Astrocyte (in vitro differentiated cells and primary cell): ENCODE measurements at places on chromosomes 7 and 10. TPM values are rescaled to one million over a fixed set of nuclear protein-coding genes. Genes with fewer than 3 reads are reported as not detected.

Gene FAM221A
- 2.5 and 3.0 TPM in 2 replicates for total RNA-seq

GRCh38 chr7:145718129-145718528 is 398.5 kb upstream of the CNTNAP2 start:
- no peak for DNase-seq

DNA sequence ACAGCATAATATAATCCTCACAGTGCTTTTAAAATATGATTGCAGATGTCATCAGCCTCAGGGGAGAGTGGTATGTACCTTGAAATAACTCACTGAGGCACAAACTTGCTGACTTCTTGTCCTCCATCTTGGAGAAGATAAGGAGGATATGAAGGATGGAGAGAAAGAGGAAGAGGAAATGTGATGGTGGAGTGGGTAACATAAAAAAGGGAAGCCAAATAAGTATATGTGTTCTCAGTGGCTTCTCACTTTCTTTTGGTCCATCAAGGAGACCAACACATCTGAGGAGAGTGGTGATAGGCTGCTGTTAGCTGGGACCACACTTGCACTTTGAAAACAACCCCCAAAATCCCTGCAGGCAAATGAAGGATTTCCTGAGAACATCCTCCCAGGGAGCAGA is 21.6 kb upstream of the ZNF37A start:
- DNase-seq = no peak

DNA sequence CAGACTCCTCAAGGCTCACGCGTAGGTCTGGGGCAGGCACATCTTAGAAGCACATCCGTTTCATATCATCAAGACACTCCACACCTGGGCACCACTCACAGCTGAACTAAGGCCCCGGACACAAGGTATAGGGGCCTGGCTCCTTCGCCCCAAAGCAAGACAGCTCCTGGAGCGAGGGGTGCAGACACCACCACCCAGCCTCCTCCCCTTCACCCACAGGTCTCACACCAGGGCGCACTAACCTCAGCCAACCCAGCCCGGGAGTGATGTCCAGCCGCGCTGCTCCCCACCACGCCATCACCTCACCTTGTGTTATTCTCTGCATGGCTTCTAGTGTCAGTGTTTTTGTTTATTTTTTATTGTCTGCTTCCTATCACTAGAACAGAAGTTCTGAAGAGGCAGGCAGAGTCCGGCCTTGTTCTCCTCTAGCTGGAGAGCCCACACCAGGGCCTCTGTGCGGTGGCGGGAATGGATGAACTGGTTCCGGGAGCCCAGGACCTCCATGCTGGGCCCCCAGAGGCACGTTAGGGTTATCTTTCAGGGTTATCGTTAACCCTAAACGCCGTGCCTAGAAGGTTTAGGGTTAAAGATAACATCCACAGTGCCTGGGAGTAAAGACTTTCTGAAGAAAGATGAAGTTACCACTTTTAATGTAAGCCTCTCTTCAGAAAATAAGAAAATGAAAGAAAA is 21.8 kb downstream of the BRI3 start:
- DNase-seq = no peak

- DNase-seq = no peak
Observed at GRCh38 chr7:732556-732955, 5.5 kb upstream of the PRKAR1B start.

DNA sequence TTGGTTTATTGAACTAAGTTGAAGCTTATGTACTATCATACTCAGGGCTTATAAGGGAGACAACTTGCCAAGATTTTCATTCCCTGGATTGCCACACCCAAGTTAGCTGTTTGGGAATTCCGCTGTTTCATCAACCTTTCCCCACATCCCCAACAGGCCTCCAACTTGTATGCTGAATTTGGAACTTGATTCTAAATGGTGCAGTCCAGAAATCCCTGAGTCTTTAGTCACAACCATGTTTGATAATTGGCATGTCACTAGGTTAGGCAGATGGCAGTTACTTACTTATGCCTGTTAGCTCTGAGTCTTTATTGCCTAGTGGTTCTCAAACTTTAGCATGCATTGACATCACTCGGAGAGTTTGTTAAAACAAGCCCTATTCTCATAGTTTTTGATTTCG is 135.4 kb upstream of the PRPS1L1 start:
- DNase-seq = no peak

DNA sequence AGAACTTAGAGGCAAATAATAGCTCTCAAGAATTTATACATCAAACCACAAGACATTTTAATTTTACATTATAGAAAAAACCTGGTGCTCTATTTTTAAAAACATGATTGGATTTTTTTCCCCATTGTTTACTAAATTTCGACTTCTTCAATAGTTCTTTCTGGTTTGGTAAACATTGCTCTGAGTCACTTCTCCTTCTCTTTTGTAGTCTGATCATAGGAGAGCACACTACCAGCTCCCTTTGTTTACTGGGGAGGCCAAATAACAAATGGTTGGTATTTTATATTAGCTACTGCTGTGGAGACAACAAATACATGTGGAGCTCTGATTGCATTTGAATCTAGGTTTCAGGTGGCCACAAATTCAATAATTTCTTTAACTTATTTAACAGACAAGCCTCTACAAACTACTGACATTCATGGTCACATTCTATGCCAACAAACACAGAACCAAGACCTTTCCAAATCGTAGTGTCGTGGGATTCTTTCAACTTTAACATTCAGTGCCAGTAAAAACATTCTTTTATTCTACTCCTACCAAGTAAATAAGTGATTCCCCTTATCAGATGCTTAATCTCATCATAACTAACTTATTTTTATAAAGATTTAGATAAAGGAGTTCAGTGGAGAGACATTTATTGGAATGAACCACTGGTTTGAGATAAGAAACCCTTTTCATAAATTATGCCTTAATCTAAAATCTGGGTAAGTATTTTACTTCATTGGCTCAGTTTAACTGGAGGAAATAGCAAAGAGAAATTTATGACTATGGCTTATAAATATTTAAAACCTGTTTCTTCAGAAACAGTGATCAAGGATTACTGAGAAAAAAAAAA is 17.7 kb upstream of the FXYD4 start:
- peak; percentile 63 for DNase-seq

DNA sequence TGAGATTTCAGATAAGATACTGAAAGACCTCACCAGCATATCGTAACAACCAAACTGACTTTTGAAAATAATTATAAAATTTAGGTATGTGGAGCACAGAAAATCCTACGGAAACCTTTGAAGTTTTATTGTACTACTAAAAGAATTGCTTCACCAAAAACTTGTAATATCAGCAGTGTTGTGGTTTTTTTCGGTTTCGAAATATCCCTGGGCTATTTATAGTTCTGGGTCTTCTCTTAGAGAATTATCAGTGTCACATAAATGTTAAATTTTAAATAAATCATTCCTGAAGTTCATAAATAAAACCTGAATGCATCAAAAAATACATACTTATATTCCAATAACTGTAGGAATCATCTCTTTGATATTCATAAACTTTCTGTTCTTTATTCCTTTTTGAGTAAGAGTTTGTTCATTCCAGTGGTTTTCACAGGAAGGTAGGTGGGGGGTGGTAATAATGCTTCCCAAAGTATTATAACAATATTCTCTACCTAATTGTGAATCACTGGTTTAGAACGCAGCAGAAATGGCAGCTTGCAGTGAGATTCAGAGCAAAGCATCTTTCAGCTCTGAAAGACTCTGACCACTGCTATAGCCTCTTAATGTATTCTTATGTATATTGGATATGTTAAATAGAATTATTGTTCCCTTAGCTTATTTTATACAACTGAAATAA is 60.2 kb downstream of the ZNF277 start:
- DNase-seq = peak; percentile 55

- no peak for DNase-seq
Observed at GRCh38 chr7:123151443-123151842, 48.3 kb downstream of the SLC13A1 start.

GRCh38 chr7:98731651-98732050 is 114.6 kb downstream of the NPTX2 start:
- no peak for DNase-seq

DNA sequence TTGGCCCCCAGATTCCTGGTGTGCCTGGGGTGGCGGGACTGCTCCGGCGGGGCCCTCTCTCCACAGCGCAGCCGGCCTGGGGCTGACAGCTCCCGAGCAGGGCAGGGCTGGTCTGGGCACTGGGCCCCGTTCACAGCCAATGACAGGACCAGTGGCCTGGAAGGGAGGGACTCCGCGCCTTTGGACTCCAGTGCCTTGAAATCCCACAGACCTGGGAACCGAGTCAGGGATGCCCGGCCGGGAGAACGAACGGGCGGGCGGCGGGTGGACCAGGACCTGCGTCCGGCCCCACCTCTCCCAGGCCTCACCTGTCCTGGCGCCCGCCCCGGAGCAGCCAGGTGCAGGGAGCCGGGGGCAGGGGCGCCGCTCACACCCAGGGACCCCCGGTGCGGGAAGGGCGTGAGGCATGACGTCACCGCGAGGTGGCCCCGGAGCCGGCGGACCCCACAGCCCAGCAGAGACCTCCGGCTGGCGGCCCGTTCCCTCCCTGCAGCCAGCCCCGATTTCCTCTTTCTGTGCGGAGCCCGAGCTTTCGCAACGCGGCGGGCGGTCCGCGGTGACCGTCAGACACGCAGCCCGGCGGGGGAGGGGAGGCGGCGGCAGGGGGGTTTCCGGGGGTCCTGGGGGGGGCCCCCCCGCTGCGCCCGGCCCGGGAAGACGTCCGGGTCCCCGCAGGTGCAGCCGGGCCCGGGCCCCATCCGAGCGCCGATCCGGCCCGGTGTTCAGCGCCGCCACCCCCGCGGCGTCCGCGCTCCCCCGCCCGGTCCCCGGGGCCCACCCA is 743 bp downstream of the ADAP1 start:
- DNase-seq = peak; percentile 29

GRCh38 chr7:43199371-43200160 is 87.1 kb downstream of the HECW1 start:
- DNase-seq = no peak

DNA sequence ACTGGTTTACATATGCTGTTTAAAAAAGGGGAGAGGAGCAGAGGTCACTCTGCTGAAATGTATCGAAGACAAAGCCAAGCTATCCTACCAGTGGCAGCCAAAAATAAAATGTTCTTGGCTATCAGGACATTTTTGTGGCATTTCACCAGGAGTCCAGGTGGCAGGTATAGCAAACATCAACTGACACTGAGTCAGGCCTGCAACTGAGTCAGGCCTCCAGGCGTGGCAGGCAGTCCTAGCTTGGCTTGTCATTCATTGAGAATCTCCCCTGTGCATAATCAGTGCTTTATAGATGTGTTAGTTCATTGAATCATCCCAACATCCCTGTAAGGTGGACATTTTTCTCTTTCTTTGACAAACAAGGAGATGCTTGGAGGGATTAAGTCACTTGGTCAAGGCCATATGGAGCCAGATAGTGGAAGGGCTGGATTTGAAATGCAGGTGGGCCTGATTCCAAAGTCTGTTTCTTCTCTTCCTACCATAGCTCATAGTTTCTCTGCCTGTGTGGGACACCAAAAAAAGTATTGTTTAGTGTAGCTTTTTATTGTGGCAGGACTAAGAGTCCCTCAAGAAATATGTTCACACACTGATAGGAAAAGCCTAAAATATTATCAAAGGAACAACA is 4.3 kb downstream of the DYNC1I1 start:
- DNase-seq = no peak
